ENCODE measurements at places on chromosomes 5 and 9.

GRCh38 chr5:150266871-150267291 lies 22.7 kb downstream of the CAMK2A start:
- DNase-seq: no peak

DNA sequence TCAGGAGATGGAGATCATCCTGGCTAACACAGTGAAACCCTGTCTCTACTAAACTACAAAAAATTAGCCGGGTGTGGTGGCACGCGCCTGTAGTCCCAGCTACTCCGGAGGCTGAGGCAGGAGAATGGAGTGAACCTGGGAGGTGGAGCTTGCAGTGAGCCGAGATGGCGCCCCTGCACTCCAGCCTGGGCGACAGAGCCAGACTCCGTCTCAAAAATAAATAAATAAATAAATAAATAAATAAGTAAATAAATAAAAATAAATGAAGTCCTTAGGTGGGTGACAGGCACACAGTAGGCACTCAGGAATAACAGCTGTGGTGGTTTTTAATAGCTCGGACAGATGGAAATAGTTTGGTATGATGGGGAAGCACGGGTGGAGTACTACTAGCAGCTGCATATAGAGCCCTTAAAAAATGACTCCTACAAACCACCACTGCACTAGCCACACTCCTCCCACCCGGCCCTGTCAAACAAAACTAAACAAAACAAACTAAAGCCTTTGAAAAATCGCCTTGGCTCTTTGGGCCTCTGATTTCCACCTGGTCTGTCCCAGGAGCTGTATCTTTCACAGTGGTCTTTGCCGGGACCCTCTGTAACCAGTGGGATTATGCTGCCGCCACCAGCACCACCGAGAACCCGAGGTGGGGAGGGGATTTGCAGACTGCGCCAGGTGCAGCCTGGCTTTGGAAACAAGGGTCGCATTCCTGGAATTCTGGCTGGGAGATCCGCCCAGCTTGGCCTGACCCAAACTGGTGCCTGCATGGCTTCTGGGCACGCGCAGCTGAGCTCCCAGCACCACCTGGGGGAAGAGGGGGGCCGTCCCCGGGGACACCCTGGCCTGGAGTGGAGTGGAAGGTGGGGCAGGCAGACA lies 5.1 kb upstream of the WDR5 start:
- DNase-seq: no peak

DNA sequence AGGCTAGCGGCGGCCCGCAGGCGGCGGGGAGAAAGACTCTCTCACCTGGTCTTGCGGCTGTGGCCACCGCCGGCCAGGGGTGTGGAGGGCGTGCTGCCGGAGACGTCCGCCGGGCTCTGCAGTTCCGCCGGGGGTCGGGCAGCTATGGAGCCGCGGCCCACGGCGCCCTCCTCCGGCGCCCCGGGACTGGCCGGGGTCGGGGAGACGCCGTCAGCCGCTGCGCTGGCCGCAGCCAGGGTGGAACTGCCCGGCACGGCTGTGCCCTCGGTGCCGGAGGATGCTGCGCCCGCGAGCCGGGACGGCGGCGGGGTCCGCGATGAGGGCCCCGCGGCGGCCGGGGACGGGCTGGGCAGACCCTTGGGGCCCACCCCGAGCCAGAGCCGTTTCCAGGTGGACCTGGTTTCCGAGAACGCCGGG lies 253 bp downstream of the SLC12A2 start:
- DNase-seq: no peak

- DNase-seq: no peak
Measured at GRCh38 chr9:69535286-69535832, 136.8 kb downstream of the APBA1 start.

- no peak for DNase-seq
Measured at GRCh38 chr9:1456301-1457024, 406.3 kb downstream of the DMRT2 start.

DNA sequence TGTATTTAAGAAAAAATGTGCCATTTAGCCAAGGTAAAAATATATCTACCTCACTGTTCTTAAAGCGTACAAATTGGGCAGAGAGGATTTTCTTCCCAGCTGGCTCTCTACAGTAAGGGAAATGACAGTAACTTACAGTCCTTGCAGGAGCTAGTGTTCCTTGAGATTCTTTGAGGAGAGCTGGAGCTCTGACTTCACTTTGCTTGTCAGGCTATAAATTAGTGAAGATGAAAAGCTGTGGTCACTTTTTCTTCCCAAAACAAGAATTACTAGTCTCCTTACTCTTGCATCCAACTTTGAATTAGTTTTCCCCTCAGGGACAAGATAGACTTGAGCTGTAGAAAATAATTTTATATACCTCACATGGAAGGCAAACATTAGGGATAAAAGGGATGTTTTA lies 129.9 kb downstream of the ZSWIM6 start:
- no peak for DNase-seq

DNA sequence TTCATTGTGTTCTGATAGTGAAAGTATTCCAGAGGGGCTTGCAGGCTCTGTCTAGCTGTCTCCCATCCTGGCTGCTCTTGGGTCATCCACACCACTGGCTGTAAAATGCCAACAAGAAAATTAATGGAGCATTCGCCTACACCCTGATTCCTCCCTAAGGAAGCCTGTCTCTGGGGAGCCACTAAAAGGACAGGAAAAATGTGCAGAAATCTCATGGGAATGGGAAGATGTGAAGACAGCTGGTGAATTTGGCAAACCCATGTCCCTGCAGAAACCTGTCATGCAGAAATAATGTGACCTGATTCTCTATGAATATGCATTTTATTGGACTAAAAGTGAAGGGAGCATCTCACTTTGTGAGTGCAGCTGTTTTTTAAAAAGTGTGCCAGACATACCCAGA lies 265.6 kb downstream of the TUSC1 start:
- no peak for DNase-seq
